ENCODE measurements at places on chromosomes 16 and 17.

GRCh38 chr16:47617732-47618131, 156.6 kb downstream of the PHKB start:
- DNase-seq, result no peak

GRCh38 chr16:89323120-89323960, 105.8 kb downstream of the ZNF778 start:
- no peak for DNase-seq

DNA sequence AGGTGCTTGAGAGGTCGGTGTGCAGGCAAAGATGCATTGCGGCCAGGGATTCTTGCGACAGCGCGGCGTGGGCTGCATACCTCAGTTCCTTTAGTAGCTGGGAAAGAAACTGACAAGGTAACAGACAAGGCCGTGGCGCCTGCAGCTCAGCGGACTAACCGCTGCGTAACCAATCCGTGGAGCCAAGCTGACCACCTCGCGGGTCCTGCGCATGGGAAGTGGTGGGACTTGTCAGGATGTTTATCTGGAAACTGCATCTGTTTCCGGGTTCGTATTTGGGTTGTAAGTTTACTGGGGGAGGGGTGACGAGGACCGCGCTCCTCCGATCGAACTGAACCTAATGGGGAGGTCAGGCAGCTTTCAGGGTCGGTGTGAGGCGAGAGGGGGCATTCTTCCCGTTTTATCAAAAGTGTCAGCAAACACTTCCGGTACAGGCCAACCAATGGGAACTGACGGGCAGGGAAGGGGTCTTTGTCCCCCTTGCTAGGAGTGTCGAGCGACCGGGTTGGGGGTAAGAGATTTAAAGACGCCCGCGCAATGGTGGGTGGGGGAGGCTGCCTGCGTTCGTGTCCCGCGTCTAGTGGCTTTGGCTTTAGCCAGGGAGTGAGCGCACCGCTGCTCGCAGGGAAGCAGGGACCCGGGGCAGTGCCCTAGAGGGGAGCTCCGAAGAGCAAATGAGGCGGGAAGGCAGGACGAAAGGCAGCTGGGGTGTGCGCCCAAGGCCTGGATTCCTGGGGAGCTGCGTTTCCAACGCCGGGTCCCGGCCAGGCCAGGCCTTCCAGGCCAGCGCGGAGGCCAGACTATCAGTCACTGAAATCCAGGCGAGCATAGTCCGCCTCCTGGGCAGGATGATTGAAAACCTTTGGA, 7.0 kb downstream of the IRX6 start:
- DNase-seq, result no peak

GRCh38 chr17:83007504-83008185, 71.8 kb upstream of the METRNL start:
- no peak for DNase-seq

DNA sequence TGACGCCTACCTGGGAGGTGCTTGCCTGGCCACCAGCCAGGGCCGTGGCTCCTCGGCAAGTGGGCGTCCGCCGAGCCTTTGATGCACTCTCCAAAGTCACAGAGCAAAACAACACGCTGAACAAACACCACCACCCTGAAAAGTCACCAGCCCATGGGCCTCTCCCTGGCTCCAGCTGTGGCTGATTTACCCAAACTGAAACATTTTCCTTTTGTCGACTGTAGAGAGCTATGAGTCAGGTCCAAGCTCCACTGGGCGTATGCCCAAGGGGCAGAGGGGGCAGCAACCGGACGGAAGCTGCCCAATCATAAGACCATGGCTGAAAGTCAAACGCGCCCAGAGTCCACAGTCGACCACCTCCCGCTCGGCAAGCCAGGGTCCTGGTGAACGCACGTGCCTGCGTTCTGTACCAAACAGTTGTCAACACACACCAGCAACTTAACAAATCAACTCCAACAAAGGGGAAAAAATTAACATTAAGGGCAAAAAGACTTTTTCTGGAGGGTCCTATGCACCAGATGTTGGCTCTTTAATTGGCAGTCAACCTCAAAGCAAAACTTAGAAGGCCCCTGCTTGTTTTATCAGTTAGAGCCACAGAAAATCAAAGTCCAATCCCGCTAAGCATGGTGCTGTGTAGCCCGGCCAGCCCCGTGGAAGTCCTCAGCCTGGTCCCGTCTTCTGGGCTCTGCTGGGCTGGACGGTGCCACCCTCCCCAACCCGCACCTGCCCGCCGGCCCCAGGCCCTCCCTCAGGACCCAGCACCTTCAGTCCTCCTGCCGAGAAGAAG, 47.3 kb downstream of the TBC1D16 start:
- no peak for DNase-seq

- DNase-seq, result no peak
Measured at GRCh38 chr17:81233316-81233715, 5.5 kb downstream of the TEPSIN start.

- DNase-seq, result no peak
Measured at GRCh38 chr17:67390006-67390645, 13.0 kb downstream of the PITPNC1 start.

GRCh38 chr17:67137026-67137370, 92.6 kb downstream of the CACNG1 start:
- DNase-seq, result no peak

DNA sequence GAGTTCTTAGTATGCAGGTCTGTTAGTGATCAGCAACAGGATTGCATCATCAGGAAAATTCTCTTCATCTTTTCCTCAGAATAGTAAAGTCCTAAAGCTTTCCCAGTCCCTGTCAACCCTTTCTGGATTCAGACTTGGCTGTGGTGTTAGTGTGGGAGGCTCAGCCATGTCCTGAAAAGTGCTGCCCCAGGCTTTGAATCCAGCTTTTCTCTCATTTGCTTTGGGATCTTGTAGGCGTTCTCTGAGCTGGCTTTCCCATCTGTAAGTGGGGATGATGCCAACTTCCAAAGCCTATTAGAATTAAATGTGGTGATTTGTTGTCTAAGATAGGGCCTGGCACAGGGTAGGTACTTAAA, 3.0 kb downstream of the ALKBH5 start:
- DNase-seq, result no peak

GRCh38 chr17:2051061-2051932, 3.6 kb upstream of the HIC1 start:
- DNase-seq, result no peak

DNA sequence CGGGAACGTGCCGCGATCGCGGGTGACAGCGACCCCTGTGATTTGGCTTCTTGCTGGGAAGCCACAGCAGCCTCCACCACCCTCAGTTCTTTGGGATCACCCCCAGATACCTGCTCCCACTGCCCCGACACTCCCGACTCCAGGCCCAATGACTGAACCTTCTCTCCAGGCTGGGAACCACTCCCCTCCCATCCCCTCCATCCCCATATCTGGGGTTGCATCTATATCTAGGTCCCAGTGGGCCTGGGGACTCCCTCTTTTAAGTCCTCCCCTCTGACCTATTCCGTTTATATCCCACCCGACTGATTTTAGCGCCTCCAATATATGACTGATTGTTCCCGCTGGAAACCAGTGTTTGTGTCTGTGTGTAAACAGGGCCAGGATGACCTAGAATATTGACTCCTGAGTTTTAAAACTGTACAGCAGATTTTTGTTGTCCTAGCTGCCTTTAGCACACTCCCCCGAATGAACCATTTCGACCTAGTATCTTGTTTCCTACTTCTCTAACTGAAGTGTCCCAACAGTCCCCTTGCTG, 667 bp downstream of the PSMD3 start:
- DNase-seq, result no peak

DNA sequence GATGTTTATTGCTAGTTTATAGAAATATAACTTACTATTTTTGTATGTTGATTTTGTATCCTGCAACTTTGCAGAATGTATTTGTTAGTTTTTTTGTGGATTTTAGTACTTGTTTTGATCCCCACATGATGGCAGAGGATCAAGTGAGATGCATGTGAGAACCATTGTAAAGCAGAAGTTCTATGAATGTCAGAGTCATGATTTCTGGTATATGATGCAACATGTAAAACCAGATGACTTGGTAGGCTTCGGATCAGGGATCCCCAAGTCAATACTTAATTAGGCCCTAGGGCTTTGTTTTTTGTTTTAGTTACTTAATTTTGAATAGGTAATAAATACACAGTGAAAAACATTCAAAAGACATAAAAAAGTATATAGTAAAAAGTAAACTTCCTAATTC, 45.8 kb downstream of the ESRP2 start:
- no peak for DNase-seq

DNA sequence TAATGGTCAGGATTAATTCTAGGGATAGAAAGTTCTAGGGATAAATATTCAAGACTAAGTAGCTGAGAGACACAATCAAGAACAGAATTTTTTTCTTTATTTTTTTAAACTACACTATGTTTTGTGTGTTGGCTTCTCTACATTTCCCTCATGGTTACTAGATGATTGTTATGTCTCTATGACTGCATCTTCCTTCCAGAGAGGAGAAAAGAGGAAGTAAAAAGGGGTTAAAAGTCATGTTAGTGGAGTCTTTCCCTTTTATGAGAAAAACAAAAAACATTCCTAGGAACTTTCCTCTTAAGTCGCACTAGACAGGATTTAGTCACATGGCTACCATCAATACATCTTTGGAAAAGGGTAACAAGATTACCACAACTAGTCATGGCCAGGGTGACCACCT, 375.0 kb downstream of the KCNJ2 start:
- DNase-seq, result no peak

DNA sequence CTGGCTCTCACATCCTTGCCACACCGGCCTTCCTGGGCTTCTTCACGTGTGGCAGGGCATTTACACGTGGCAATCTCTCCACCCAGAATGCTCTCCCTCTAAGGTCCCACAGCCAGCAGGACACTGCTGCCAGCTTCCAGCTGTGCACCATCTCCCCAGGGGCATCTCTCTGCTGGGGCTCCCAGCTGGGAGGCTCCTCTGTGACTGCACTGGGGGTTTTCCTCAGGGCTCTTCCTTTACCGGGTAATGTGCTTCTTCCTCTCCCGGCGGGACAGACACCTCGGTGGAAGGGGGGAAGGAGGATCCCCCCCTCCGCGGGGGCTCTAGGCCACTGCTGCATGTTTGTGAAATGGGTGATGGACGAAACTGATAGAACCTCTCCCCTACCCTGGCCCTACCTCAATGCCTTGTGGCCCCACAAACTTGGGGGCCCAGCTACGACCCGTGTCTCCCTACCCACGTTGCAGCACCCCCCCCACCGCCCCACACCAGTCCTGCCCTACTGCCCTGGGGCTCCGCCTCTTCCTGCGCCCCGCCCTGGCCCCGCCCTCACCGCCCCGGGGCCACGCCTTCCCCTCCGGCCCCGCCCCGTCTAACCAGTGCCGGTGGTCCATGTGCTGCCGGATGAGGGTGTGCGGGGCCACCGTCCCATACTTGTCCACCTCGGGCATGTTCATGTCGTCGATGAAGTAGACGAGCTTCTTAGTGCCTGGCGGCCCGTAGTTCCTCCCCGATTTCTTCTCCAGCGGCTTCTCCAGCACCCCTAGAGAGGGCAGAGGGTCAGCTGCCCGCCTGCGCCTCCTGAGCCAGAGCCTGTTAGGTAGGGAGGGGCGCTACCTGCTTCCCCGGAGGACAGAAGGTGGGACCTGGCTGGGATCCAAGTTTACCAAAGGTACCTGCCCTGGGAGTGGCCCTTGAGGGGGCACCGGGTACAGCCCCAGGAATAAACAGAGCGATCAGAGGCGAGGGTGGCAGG, 92.6 kb downstream of the DNAH17 start:
- peak; percentile 84 for DNase-seq

- no peak for DNase-seq
Measured at GRCh38 chr16:77897831-77898605, 109.7 kb downstream of the VAT1L start.

DNA sequence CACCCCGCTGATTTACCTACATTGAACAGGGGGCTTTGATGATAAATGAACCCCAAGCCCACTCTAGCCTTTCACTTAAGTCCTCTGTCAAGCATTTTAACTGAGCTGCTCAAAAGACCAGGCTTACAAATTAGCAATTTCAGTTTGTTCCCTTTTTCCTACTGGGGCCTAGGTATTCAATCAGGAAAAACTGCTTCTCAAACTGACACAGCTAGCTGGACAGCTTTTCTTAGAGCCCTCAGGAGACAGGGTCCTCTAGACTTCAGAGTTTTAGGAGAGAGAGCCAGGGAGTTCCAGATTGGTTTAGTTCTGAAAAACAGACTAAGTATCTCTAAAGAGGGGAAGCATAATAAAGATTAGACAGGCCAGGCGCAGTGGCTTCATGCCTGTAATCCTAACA, 6.2 kb upstream of the HEXIM2 start:
- no peak for DNase-seq

GRCh38 chr17:43550754-43551153, 4.6 kb upstream of the ETV4 start:
- DNase-seq, result no peak

DNA sequence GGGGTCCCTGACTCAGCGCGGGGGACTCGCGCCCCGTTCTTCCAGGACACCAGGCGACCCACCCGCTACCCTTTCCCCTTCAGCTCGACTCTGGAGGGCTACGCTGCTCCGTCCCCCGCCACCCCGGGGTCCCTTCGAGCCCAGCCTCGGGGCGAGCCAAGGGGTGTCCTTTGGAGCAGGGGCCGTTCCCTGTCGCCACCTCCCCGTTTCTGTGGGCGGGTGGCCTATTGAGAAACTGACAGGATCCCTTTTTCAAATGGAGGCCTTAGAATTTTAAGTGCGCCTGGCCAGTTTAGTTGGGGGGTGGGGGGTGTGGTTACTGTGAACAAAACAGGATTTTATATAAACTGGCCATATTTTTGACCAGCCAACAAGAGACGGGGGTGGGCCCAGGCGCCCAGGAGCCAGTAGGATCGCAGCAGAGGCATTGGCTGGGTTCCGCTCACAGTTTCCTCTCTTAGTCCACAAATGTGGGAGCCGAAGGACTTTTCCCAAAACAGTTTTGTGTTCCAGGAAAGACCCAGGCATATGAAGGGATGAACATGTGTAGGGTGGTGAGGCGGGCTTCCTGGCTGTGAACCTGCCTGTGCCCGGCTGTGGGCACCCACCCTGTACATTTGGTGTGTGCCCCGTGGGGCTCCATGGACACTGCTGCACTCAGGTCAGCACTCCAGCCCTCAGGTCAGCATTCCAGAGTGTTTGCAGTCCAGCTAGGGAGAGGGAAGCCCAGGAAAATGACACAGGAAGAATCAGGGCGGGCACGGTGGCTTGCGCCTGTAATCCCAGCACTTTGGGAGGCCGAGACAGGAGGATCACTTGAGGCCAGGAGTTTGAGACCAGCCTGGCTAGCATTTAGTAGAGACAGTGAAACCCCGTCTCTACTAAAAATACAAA, 722 bp upstream of the TIMP2 start:
- DNase-seq, result no peak

DNA sequence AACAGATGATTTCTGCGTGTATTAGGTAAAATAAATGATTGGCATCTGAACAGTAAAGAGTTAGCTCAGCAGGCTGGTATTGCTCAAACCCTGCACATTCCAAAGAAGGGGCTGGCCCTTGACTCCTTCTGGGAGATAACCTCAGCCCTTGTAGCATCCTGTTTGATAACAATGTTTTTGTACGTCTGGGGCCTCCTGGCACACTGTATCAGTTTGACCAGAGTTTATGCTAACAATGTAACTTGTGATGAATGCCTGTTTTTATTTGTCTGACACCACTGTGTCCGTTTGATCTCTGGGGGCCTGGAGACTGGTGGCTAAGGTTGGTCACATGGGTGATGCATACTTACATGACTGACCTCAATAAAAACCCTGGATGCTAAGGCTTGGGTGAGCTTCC, 43.8 kb upstream of the NDRG4 start:
- no peak for DNase-seq

- DNase-seq, result no peak
Measured at GRCh38 chr16:2432801-2433505, 3.7 kb downstream of the CCNF start.

GRCh38 chr16:56041556-56042140, 149.6 kb upstream of the GNAO1 start:
- peak; percentile 33 for DNase-seq
